ENCODE measurements at places on chromosomes 11 and 22.
A peak's percentile ranks its signal among the peaks of the same experiment; 100 is the strongest.

DNA sequence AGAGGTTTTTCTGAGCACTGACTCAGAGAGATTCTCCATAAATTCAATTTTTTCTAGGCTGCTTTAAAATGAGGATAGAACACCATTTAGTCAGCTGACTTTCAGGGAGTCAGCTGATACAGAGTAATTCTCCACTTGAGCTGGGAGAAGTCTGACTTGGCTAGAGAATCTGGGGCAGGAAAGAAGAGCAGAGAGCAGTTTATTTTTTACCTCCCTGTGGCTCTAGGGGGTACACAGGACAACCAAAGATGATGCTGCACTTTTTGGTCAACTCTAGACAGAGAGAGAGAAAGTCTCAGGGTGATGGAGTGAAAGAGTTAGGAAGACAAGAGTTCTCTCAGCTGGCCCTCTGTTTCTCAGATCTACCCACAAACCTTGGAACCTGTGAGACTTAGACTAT is 67.3 kb upstream of the EED start:
- DNase-seq: no peak

- DNase-seq: peak; percentile 48
Observed at GRCh38 chr22:28474330-28474729, 205.3 kb downstream of the TTC28 start.

DNA sequence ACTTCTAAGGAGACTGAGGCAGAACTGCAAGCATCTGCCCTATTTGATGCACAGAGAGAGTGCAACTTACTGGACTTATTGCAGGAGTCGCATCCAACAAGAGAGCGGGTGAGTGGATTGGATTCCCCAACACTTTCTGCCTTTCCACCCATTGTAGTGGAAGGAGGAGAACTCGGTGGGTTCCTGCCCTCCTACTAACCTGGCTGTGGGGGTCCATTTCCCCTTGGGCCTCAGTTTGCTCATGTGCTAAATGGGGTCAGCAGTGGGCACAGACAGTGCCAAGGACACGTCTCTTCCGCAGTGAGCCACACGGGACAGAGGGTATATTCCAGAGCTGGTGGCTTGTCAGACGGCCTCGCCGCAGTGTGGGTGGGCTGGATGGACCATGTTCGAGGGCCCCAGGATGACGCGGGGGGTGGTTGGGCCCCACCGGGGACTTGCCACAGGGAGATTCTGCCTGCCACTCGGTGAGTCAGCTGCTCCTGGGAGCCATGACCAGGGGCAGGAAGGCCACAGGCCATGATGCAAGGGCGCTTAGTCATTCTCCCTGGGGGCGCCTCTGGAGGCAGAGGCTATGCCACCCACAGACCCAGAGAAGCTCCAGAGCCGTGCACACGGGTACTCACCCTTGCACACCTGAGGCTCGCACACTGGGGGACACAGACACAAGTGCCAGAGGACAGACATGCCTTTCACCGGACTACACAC is 8.2 kb downstream of the ALX4 start:
- DNase-seq: no peak

DNA sequence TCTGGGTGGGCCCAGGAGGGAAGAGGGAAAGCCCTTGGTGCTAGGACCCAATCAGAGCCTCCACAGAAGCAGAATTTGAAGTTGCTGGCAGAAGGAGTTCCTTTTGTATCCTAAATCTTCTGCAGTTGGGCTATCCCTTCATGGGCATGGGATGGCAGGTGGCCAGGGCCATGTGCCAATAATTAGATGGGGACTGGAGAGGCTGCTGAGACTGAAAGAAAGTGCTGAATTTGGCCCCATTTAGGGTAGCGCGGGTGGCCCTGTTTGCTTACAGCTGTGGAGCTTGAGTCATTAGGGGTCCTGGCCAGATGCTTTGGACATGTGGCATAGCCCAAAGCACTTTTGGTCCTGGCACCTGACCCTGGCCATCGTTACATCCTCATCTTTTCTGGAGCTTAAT is 27.1 kb downstream of the PARVA start:
- no peak for DNase-seq

- no peak for DNase-seq
Observed at GRCh38 chr11:125950696-125951651, 5.1 kb downstream of the VSIG10L2 start.

DNA sequence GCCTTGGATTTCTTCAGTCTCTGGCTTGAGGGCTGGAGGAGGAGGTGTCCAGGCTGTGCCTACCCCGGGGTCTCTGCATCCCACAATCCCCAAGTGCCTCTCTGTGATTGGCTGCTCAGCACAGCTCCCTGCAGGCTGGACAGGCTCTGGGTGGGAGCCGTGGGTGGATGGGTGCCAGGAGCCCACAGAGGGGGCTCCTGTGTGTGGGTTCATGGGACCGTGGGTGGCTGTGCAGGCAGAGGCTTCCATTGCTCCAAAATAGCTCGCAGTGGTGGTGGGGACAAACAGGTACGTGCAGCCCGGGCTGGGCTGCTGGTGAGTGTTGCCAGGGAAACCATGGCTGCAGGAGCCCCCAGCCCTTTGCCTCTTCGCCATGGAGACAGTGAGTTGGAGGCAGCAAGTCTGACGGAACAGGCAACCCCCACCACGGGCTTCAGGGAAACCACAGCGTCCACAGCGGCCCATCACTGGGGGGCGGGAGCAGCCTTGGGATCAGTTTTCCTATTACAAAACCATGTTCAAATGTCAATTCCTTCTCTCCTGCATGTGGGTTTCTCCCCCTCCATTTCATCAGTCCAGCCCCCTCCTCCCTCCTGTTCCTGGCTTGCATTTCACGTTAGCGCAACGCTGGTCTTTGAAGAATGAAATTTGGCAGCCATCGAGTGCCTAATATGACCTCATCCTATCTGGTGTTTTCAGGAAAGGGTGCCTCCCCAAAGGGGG is 155.2 kb downstream of the TRIM29 start:
- no peak for DNase-seq

GRCh38 chr22:27879923-27880322 is 39.1 kb downstream of the PITPNB start:
- DNase-seq: peak; percentile 65

DNA sequence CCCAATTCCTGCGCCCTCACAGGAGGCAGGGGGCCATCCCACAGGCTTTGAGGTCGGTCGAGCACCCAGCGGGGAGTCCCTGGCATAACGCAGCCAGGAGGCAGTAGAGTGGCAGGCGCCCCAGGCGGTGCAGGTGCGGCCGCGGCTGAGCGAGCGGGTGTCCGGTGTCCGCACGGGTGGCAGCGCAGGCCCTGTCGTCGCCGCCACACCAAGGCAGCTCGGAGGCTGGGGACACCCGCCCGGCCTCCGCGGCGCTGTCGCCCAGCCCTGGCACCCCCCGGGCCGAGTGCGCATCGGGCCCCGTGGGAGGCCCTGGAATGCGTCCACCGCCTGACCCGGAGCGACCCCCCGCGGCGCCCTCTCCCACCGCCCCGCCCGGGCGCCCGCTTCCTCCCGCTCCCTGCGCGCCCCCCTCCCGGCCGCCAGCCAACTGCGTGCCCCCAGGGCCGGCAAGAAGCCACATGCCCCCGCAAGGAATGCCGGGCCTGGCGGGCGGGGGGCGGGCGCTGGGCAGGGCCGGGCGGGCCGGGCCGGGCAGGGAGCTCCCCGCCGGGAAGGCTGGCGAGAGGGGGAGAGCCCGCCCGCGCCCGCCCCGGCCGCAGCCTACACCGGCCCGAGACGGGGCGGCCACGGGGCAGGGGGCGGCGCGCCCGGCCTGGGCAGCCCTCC is 33.9 kb downstream of the PRDM11 start:
- peak; percentile 9 for DNase-seq

DNA sequence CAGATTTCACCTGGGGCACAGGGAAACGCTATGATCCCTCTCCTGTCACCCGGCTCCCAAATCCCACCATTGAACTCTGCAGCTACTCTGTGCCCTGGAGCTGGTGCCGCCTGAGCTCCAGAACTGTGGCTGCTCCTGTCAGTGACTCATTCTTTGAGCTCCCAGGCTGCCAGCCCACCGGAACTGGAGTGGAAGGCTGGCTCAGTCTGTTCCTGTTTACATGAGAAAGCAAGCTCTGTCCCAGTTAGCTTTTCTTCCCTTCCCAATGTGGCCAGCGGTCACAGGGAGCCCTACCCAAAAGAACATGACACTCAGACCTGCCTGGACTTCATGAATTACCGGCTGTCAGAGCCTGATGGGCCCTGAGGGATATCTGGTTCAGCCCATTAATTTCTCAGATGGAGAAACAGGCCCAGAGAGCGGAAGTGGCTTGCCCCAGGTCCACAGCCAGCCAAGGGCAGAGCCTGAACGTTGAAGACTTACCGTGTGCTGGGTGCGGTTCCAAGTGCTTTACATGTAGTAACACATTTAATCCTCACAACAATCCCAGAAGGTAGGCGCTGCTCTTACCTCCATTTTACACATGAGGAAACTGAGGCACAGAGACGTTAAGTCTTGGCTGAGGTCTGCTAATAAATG is 23.8 kb upstream of the IGSF22 start:
- no peak for DNase-seq

GRCh38 chr11:8060146-8060719 is 20.8 kb upstream of the TUB start:
- no peak for DNase-seq

DNA sequence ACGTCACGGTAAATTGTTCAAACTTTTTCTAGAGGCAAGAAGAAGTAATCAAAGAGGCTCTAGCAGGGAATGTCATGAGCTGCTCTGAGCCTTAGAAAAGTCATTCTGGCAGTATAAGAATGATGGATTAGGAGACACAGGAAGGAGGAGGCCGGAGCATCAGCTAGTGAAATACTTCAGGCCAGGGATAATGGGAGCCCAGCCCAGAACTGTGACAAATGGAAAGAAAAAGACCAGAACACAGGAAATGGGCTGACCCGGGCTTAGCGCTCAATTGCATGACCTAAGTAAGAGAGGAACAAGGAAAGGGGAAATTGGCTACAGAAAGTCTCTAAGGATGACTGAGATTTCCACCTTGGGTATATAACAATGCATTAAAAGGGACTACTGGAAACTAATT is 108.6 kb downstream of the LARGE1 start:
- DNase-seq: no peak

GRCh38 chr11:15923183-15923582 is 433.2 kb downstream of the SOX6 start:
- DNase-seq: no peak

DNA sequence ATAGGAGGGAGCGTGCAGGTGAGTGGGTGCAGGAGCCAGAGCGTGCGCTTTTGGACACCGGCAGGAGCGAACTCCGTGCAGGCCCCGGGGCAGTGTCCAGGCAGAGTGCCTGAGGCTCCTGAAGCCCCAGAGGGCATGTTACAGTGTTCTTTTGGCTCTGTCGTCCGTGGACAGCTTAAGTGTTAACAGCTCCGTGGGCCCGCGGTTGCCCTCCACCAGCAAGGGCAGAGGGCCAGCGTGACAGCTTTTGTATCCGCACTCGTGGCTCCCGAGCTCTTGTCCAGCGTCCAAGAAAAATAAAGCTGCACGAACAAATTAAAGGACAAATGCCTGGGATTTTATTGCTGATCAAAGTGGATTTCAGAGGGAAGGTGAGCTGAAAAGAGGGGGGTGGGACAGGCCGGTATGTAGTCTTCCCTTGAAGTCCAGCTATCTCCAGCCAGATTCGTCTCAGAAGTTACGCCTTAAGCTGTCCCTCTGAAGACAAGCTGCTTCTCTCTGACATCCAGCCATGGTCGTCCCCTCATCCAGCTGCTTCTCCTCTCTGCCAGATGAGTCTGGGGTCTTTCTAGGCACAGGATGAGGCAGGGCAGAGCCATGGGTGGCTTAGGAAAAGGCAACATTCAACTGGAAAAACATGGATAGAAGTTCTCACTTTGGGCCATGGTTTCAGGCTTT is 968 bp upstream of the TMEM109 start:
- no peak for DNase-seq

DNA sequence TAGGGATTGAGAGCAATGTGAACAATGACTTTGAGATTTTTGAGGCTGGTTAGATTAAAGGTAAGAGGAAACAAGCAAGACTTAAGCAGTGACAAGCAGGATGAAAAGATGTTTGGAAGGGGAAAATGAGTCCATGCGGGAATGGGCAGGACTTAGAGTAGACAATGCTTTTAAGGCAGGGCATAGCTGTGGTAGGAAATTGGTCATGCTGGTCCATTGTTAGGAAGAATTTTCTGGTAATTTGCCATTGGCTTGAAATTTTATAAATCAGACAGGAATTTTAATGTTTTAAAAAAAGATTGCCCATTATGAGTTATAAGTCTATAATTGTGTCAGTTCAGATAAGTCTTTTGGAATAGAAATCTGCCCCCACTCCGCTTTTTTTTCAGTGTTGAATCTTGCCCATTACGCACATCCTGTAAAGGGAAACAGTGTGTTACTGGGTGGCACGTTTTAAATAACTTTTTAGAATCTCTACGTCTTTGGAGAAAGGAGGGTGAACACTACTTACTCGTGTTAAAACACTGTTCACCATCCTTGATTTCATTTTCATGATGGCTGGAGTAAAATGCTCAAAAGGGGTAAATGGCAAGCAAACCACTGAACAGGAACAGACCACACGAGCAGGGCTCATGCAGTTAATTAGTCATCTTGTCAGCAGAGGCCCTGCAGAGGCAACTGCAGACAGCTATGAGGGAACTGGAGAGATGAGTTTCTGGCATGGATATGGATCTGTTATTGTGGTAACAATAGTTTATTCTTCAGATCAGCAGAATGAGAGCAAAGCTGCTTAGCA is 25.0 kb downstream of the SWAP70 start:
- peak; percentile 42 for DNase-seq

GRCh38 chr11:68506908-68507307 is 46.4 kb downstream of the PPP6R3 start:
- no peak for DNase-seq

DNA sequence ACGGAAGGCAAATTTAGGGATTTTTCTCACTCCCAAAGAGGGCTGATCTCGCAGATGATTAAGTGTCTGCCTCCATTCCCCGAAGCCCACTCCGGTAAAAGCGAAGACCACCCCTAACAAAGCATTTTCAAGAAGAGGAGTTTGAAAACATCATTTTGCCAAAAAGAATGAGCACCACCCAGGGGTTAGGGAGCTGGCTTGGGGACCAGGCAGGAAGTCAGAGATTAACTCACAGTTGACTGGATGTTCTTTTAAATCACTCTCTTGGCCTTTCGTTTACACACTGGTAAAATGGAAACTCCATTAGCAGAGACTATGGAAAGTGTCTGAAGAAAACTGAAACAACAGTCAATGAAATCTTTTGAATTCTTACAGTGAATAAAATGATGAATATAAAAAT is 7.9 kb upstream of the TRIM44 start:
- no peak for DNase-seq

Measured in HAP-1 (cell line).